ENCODE measurements at places on chromosomes 16 and 17. TPM values are rescaled to one million over a fixed set of nuclear protein-coding genes. Genes with fewer than 3 reads are reported as not detected.
A peak's percentile ranks its signal among the peaks of the same experiment; 100 is the strongest.

Gene SPN
- total RNA-seq, result 2.5 TPM

- no peak for DNase-seq
Measured at GRCh38 chr17:74520016-74520434, 11.2 kb downstream of the CD300LB start.

DNA sequence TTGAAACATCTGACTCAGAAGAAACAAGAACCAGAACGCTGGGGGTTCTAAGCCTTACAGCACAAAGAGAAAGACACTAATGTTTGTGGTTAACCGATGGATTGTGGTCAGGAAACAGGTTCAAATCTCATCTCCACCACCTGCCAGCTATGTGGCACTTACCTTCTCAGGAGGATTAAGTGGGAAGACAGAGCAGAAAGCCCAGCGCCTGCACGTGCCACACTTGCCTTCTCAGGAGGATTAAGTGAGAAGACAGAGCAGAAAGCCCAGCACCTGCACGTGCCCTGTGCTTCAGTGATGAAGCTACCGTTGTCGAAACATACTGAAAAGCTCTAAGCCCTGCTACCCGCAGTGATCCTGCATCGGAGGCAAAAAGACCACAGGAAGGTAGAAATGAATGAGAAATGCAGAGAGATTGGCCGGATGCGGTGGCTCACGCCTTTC, 90.6 kb downstream of the NXN start:
- DNase-seq, result no peak

- DNase-seq, result no peak
Measured at GRCh38 chr16:66447491-66447890, 20.4 kb downstream of the BEAN1 start.

Gene RNF112
- 9.9 TPM for total RNA-seq

GRCh38 chr17:74704544-74704943, 8.2 kb downstream of the CD300LF start:
- no peak for DNase-seq

DNA sequence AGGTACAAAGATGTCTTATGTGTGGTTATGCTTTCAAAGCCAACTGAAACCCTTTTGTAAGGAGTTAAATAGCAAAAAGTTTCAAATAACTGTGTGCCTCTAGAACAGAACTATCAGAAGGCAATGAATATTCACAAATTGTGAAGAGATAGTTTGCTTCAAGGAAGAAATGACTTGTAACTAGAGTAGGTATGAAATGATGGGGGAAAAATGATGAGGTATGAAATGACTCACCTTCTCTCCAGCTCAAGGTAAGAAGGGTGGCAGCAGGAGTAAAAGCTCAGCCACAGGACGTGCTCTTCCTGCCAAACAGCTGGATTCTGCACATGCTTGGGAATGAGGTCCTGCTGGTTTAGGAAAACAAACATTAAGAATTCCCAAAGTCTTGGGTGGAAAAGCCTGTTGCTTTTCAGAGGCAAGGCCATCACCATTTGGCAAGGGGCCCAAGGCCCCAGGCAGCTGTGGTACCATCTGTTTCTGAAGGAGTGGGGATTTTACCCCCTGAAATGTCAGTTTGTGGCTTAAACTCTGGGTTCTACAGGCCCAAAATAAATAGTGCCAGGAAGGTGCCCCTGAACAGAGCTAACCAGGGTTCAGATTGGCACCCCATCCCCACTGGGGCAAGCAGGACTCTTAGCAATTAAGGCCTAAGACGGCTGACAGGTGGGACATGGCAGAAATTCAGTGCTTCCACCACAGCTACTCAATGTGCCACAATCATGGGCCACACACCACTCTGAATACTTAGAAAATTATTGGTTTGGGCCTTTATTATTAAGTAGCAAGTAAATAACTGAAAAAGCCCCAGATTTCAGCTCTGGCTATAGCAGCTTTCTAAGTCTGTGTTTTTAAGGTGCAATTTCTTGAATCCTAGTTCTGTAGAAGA, 13.3 kb downstream of the HERPUD1 start:
- DNase-seq, result peak; percentile 64

Gene GLYR1
- 70.2 TPM for total RNA-seq

GRCh38 chr17:61496174-61496956, 44.1 kb downstream of the TBX4 start:
- no peak for DNase-seq

Gene KCNJ18
- not detected for total RNA-seq

DNA sequence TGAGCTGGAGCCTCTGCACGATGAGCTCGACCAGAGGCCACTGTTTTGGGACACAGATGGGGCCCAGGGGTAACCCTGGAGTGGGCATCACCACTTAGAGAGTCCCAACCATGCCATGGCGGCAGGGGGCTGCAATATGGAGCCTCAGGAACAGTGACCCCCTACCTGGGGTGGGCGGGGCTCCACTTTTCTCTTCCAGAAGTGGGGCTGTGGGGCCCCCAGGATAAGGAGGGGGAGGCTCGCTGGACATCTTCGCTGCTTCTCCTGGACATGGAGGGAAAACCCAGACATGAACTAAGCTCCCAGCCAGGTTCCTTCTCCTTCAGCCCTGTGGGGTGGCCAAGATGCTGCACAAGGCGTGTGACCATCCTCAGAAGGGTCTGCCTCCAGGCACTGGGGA, 24.7 kb downstream of the CDIP1 start:
- DNase-seq, result peak; percentile 30

DNA sequence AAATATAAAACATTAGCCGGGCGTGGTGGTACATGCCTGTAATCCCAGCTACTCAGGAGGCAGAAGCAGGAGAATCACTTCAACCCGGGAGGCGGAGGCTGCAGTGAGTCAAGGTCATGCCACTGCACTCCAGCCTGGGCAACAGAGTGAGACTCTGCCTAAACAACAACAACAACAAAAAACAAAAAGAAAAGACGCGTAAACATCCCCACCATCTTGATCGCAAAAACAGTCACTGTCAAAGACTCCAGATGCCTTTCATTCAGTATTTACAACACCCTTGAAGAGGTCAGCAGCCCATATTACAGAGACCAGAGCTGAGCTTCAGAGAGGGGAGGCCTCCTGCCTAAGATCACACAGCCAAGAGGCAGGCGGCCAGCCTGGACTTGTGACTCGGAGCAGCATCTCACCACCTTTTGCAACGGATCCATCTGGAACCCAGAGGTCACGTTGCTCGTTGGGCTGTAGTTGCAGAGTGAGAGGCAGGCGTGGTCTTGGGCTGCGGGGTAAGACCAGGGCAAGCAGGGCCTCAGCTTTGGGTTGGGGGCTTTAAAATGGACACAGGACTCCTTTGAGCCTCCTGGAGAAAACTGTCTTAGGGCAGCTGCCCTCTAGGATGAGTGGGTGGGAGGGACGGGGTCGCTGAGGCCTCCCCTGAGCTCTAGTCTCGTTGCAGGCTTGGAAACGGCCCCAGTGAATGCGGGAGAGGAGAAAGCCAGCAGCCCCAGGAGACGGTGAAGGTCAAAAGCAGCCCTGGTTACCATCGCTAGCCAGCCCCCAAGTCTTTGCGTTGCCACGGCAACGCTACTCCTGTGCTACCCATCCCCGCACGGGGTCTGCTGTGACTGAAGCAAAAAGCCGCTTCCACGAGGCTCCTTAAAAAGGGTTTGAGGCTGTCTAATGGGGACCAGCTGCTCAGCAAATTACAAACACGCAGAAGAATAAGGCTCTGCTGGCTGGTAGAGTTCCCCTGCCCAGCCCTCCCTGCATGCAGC, 26.1 kb downstream of the LGALS3BP start:
- no peak for DNase-seq

Gene TBC1D26
- total RNA-seq, result not detected

DNA sequence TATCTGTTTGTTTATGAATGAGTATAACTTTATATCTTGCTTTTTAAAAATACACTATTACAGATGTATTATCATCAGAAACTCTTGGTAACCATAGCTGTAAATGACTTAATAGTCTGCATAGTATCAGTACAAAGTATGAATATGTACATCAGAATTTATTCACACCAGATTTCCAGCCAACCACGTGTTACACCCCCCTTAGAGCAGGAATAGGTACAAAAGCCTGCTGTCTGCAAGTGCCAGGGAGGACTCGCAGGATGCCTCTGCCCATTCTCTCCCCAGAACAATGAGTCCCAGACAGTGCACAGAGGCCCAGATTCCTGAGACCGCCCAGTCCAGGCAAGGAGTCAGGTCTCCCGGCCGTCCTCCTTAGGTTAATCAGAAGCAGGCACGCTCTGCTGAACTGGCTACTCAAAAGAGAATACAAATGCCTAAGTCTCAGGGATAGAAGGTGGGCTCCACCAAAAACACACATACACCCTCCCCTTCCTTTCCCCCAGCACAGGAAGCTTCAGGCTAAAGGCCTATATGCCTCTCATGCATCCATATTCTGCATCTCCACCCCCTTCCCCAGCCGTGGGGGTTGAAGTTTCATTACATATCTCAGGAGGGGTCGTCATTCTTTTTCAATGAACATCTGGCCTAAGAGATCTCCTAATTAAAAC, 159.1 kb upstream of the CDH11 start:
- no peak for DNase-seq

GRCh38 chr17:1060991-1061390, 64.1 kb downstream of the TIMM22 start:
- peak; percentile 70 for DNase-seq

DNA sequence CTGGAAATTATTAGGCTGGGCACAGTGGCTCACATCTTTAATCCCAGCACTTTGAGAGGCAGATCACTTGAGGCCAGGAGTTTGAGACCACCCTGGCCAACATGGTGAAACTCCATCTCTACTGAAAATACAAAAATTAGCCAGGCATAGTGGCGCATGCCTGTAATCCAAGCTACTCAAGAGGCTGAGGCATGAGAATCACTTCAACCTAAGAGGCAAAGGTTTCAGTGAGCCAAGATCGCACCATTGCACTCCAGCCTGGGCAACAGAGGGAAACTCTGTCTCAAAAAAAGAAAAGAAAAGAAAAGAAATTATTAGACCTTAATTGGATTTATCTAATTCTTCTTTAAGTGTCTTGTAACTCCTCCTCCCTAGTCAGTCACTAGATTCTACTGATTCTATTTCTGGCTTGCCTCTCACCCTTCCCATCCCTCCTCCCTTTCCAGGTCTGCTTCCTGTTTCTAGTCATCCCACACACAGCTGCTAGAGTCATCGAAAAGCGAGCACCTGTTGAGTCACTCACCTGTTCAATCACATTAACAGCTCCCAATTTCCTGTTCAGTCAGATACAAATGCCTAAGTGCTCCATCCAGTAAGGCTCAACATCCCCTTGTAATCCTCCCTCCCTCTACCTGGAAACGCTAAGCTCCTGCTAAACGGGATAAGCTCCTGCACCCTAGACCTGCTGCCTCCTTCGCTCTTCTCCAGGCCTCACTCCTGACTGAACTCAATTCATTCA, 34.6 kb downstream of the ERN1 start:
- DNase-seq, result no peak

DNA sequence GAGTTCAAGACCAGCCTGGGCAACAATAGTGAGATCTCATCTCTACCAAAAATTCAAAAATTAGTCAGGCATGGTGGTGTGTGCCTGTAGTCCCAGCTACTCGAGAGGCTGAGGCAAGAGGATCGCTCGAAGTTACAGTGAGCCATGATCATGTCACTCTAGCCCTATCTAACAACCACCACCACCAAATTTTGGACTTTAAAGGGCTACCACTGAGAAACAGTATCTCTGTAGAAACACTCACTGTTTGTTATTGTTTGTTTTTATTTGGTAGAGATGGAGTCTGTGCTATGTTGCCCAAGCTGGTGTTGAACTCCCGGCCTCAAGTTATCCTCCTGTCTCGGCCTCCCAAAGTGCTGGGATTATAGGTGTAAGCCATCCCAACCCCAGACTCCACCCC, 1.3 kb upstream of the UBALD2 start:
- no peak for DNase-seq

DNA sequence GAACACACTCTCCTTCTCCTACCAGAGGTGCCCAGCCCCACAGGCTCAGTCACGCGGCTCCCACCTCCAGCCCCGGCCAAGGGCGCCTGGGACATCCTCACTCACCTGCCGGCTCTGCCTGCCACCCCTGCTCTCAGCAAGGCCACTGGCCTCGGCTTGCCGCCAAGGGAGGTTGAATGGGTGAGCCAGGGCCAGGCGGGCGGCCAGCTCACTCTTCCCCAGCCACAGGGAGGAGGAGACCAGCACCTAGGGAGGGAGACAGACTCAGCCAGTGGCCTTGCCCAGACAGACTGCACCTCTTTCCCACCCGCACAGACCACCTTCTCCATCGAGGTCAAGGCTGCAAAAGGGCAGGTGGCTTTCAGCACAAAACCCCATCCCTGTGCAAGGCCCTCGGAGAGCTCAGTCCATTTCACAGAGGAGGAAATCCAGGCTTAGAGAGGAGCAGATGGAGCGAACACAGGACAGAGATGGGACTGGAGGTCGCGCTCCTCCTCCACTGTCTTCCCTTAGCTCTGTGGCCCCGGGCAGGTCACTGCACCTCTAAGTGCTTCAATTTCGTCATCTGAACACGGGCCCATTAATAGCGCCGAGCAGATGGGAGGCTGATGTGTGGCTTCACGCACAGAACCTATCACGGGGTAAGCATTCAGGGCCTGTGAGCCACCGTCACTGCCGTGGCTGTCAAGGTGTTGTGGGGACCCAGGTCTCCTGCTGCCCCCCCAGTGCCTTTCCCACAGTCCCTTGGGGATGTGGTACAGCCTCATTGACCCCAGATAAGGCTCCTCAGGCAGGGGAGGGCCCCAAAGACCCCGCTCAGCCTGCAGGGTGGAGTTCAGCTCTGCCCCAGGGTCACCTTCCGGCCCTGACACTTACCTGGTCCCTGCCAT, 56.1 kb downstream of the RMI2 start:
- DNase-seq, result peak; percentile 71

DNA sequence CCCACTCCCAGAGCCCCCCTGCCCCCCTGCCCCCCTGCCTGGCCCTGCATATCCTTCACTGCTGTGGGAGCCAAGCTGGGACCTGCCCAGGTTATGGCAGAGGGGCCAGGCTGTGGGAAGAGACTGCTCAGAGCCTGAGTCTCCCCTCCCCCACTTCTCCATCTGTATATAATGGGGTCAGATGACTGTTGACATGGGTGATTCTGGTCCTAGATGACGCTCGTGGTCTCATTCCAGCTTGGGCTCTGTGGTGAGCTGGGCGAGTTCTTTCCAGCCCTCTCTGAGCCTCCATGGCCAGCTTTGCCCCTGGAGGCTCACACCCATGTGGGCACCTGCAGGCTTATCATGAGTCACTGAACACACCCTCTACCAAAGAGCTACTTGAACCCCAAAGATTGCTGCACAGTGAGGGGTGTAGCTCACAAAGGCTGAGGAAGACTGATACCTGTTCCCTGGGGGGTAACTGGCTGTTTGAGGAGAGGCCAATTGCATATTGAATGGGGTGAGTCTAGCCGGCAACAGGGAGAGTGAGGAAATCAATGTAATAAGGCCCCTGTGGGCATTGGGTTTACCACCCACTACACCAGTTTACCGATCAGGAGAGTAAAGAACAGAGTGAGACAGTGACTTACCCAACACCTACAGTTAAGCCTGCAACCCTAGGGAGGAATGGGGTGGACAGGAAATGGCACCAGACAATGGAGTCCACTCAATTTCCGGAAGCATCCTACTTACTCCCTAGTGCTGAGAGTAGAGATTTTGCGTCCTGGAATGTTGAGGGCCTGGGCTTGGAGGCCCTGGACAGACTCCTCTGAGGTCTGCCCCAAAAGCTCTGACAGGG, 4.2 kb upstream of the SREBF1 start:
- no peak for DNase-seq
